ENCODE measurements at places on chromosomes 12 and 14. TPM values are rescaled to one million over a fixed set of nuclear protein-coding genes. Genes with fewer than 3 reads are reported as not detected.

DNA sequence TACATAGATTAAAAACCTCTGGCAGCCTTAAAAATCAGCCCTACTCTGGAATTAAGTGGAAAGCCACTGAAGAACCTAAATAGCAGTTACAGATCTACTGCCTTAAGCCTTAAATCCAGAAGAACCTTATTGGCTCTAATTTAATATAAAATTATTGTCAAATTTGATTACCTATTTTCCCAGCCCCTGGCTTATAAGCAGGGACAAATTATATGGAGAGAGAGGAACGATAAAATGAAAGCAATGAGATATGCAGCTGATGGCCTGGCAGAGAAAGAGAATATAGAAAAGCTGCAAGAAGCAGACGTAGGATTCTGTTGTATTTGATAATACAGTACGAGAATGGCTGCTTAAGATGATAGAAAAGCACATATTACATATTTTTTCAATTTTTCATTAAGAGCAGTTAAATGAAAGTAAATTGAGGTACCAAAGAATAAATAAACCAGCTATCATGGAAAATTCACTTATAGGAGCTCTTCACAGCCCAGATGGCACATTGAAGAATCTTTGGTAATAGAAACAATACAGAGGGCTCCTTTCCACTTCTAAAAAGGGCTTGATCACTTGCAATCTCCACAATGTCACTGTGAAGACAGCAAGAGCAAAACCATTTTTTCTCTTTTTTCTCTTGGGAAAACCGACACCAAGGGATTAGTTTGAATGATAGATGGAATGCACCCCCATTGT is 129.4 kb downstream of the KICS2 start:
- DNase-seq, result no peak

- no peak for DNase-seq
These were observed 53.6 kb upstream of the BCL11B start for GRCh38 chr14:99325591-99325990.

DNA sequence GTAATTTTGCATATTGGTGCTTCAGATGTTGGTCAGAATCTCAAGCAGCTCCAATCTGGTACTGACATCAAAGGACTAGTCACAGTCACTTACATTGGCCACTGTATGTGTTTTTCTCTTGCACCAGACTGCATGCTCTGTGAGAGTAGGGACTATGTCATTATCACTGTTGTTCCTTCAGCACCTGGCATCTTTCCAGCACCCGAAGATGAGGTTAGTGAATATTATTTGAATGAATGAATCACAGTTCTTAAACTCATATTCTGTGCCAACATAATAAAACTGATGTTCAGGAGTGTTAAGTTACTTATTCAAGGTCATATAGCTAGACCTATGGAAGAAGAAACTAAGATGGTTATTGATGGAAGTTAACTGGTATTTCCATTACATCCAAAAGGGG is 204.5 kb upstream of the TBX3 start:
- no peak for DNase-seq

DNA sequence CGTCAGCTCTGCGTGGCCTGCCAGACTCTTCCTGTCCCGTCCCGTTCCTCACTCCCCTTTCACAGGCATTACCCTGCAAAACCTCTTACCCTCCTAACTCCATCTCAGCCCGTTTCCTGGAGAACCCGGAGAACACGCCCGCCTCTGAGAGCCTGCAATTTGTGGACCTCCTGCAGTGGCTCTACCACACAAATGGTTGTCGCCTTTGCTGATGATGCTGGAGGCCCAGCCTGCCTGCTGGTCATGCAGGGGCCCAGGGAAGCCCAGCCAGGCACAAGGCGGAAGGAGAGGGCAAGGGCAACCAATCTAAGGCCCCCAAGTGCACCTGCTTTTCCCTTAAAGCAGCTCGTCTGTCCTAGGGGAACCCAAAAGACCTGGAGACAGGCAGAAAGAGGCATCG is 22.5 kb downstream of the RFLNA start:
- no peak for DNase-seq

- DNase-seq, result no peak
These were observed 89.0 kb downstream of the C14orf39 start for GRCh38 chr14:60396718-60397343.

- DNase-seq, result peak; percentile 93
These were observed 376.3 kb upstream of the RGS6 start for GRCh38 chr14:71555654-71556559.

GRCh38 chr14:65981192-65981843 is 504.9 kb upstream of the CCDC196 start:
- no peak for DNase-seq

DNA sequence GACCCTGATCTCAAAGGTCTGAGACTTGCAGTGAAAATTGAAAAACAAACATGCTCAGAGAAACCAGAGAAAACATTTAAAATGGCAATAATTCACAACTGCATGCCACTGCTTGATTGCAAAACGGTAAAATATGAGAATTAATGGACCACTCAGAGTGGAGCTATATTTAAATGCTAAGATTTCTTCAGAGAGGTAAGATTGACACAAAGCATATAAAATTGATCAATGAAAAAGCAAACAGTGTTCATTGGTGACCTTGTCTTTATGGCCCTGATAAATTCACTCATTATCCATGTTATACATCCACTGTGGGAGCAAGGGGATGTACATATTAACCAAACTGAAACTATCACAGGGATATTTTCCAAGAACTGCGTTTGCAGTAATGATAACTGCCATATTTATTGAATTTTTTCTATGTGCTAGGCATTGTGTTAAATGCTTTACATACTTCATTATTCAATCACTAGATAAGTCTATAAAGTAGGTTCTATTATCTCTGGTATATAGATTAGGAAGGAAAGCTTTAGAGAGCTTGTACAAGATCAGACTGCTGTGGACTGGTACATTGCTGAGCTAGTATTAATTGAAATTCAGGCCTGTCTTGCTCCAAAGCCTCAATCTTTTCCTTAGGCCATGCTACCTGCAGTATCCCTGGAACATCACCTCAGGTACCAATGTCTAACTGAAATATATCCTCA is 113.9 kb upstream of the LMO3 start:
- DNase-seq, result no peak

DNA sequence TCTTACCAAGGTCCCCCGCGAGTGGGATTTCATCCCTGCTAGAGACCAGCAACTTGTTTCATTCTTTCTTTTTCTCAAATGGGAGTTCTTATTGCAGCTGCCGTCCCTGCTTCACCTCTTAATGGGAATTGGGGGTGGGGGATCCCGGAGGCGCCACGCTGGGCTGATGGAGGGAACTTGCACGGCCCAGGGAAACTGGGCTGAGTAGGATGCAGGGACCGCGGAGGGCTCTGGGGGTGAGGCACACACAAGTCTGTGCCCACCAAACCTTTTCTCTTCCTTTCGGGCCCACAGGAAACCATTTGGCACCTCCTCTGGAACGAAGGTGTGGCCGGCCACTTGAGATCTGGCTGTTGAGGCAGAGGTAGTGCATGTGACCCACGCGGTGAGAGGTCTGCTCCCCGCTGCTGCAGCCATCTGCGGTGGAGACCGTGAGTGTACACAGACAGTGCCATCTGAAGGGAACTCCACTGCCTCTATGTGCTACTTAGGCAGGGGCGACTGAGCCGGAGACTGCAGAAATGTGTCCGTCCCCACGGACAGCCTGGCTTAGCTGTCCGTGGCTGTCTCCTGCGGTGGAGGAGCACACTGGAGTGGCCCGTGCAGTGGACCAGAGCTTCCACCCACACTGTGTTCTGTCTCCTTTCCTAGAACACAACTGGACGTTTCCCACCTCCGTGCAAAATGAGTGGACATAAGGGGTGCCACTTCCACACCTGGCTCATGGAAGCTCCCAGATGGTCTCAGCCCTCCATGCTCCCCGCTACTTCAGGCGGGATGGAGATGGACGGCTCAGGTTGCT is 42.1 kb upstream of the TESC start:
- no peak for DNase-seq

DNA sequence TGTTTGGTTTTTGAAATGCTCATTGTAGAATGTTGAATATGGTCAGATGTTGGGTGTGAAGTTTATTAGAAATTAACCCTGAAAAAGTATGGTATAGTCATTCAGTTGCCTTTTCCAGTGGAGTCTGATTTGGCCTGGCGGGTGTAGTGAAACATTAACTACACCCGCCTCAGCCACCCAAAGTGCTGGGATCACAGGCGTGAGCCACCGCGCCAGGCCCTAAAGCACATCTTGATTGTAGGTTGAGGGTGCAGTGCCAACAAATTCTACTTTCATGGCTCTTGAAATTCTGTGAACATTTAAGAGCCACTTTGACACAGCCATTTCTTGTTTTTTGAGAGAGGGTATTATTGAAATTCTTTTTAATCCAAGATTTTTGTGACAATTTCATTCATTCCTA is 624.9 kb downstream of the DIO2 start:
- no peak for DNase-seq

GRCh38 chr12:49049566-49050224 is 10.9 kb downstream of the KMT2D start:
- no peak for DNase-seq

- no peak for DNase-seq
These were observed 115.4 kb downstream of the SOX5 start for GRCh38 chr12:23834076-23834475.

GRCh38 chr14:34059925-34060650 is 109.2 kb upstream of the EGLN3 start:
- DNase-seq, result no peak

- DNase-seq, result peak; percentile 54
These were observed 27.7 kb downstream of the CLMN start for GRCh38 chr14:95291859-95292542.

DNA sequence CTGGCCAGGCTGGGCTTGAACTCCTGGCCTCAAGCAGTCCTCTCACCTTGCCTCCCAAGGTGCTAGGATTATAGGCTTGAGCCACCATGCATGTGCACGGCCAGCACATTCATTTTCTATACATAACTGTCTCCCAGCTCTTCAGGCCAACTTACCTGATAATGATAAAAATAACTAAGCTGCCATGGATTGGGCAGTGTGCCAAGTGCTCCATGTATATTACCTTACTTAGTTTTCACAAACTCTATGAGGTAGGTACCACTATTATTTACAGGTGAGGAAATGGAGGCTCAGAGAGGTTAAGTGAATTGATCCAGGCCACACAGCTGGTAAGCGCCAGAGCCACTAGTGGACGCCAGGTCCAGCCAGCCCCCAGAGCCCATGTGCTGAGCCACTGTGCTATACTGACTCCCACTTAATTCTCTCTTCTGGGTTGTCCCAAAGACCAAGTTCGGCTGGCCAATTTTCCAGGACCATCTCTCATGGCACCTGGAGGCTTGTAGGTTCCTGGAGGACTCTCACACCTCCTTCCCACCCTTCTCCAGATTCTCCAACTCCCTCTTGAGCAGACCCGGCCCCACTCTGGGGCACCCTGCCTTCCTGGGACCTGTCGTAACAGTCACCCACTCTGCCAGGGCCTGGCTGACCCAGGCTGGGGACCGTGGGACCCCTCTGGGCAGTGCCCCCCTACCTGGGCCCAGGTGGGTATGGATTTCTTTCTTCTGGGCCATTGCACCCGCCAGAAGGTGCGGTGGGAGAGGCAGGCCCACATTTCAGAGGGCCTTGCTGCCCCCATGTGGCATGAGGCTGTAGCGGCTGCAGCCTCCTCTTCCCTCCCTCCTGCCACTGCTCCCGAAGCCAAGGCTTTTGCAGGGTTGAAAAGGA is 30.2 kb upstream of the CIPC start:
- DNase-seq, result peak; percentile 61

DNA sequence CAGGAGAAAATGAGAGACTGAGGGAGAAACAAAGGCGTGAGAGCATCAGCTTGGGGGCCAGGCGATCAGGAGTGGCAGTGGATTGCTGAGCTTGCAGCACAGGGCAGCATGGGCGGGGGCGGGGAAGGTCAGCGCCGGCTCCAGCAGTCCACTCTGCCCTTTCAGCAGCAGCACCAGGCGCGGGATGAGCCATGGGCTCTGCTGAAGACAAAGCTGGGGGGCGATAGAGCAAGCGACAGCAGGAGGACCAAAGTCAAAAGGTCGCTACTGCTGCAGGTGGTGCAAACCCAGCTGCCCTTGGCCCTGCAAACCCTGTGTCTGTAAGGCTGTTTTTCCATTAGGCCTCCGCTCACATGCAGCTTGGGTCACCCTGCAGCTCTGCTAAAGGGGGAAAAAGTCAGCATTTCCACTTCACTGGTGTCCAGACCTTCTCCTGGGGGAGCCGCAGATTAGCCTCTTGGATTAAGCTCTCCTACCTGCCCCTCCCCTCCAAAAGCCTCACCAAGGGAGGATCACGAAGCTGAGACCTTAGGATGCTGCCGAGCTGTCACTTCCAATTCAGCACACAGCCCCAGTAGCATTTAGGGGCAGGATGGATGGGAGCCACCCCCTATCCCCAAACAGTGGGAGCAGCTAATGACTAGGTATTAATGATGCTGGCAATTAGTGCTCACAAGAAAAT is 204.8 kb downstream of the DPF3 start:
- DNase-seq, result no peak

GRCh38 chr12:111361717-111362576 is 6.9 kb downstream of the PHETA1 start:
- DNase-seq, result no peak

GRCh38 chr12:65597527-65597926 is 226.8 kb upstream of the HMGA2 start:
- DNase-seq, result no peak

HOXC11 gene
- 3.8 TPM for total RNA-seq

CELA1 gene
- not detected for total RNA-seq

FBLN5 gene
- 0.91 TPM for total RNA-seq

CCND2 gene
- total RNA-seq, result not detected

POU6F1 gene
- 5.0 TPM for total RNA-seq

P2RX2 gene
- not detected for total RNA-seq

RIPK3 gene
- 18.8 TPM for total RNA-seq

LAG3 gene
- total RNA-seq, result 0.26 TPM

TAS2R20 gene
- total RNA-seq, result 2.3 TPM

KRT79 gene
- total RNA-seq, result not detected

NINJ2 gene
- total RNA-seq, result 4.4 TPM

MYF5 gene
- total RNA-seq, result not detected

GYS2 gene
- not detected for total RNA-seq

HEATR5A gene
- total RNA-seq, result 20.3 TPM

TTC9 gene
- 14.1 TPM for total RNA-seq

PIWIL1 gene
- not detected for total RNA-seq
